ENCODE measurements at places on chromosomes 11 and 22. TPM values are rescaled to one million over a fixed set of nuclear protein-coding genes. Genes with fewer than 3 reads are reported as not detected.

Gene BCO2
- total RNA-seq = 7.5 TPM

Gene ZBTB16
- 0.09 TPM for total RNA-seq

Gene KCNQ1OT1
- 4.9 TPM for total RNA-seq

Gene GLYATL1B
- not detected for total RNA-seq

Gene MS4A6E
- not detected for total RNA-seq

Gene C11orf91
- not detected for total RNA-seq

Gene TIMP3
- 82.1 TPM for total RNA-seq

Gene OR4A16
- total RNA-seq = not detected

Gene MRGPRX4
- total RNA-seq = not detected

Gene LRP4
- 3.9 TPM for total RNA-seq

Gene DGCR6
- 0.71 TPM for total RNA-seq

Gene RELT
- total RNA-seq = 5.0 TPM

Gene PARVA
- 42.9 TPM for total RNA-seq

Gene LDHAL6A
- total RNA-seq = not detected

Gene SYT7
- total RNA-seq = 0.74 TPM

Gene VSIG10L2
- total RNA-seq = 0.14 TPM

Gene SLN
- total RNA-seq = not detected

Gene DDI1
- under 0.01 TPM for total RNA-seq

Gene PTPN5
- total RNA-seq = not detected

Gene OR52H1
- total RNA-seq = 0.43 TPM

Gene MMP13
- total RNA-seq = not detected

Gene PIM3
- 16.8 TPM for total RNA-seq

Gene RBM7
- 66.6 TPM for total RNA-seq

Gene OR2AG1
- total RNA-seq = not detected

Gene SLC22A25
- total RNA-seq = not detected

Gene PRR33
- not detected for total RNA-seq

Gene TENM4
- 16.4 TPM for total RNA-seq

Gene MRPL49
- total RNA-seq = 41.3 TPM

Gene C11orf65
- 0.83 TPM for total RNA-seq

Gene PANX3
- total RNA-seq = not detected

Gene KDM4D
- total RNA-seq = 0.43 TPM

Gene FZD4
- total RNA-seq = 30.6 TPM

Gene SHANK3
- 0.57 TPM for total RNA-seq

Gene SAA1
- total RNA-seq = not detected

Gene UPK2
- total RNA-seq = not detected

Gene HTR3A
- total RNA-seq = not detected

Gene CALCB
- not detected for total RNA-seq

Gene ENTHD1
- total RNA-seq = not detected

Gene CCDC87
- 0.28 TPM for total RNA-seq

Gene ALDH3B2
- not detected for total RNA-seq

Gene FOLR1
- total RNA-seq = not detected

Gene OLFML1
- 3.1 TPM for total RNA-seq

Gene VPREB1
- total RNA-seq = not detected

Gene POLR2F
- total RNA-seq = 60.2 TPM

Gene ELP4
- 12.2 TPM for total RNA-seq

Gene DAGLA
- total RNA-seq = 1.3 TPM

Gene TRPM5
- not detected for total RNA-seq

Gene SYT12
- 0.55 TPM for total RNA-seq

Gene B3GAT1
- 0.09 TPM for total RNA-seq

Gene GGTLC2
- not detected for total RNA-seq

Gene PRODH
- total RNA-seq = 0.18 TPM

Gene OR6X1
- not detected for total RNA-seq

Gene HEPHL1
- 0.14 TPM for total RNA-seq

Gene OOSP2
- not detected for total RNA-seq

All from smooth muscle cell of bladder (primary cell).